Cerebellum (tissue), 4 donors: ENCODE measurements at places on chromosomes 6 and 20. TPM values are rescaled to one million over a fixed set of nuclear protein-coding genes. Genes with fewer than 3 reads are reported as not detected.
A peak's percentile ranks its signal among the peaks of the same experiment; 100 is the strongest.

Gene ADTRP
- not detected for total RNA-seq

Gene PPP1R14C
- 30.2 TPM for total RNA-seq

Gene PBOV1
- not detected for total RNA-seq

Gene TFAP2D
- not detected for total RNA-seq

Gene COL20A1
- 2.7 TPM for total RNA-seq

Gene LTB
- total RNA-seq: not detected

Gene HCK
- 2.6 TPM for total RNA-seq

Gene SUMO4
- 12.2 TPM for total RNA-seq

Gene RPRD1B
- total RNA-seq: 33.8 TPM

Gene FAM209A
- total RNA-seq: not detected

Gene SCRT2
- 2.9 TPM for total RNA-seq

Gene KIF25
- total RNA-seq: 0.64 TPM

DNA sequence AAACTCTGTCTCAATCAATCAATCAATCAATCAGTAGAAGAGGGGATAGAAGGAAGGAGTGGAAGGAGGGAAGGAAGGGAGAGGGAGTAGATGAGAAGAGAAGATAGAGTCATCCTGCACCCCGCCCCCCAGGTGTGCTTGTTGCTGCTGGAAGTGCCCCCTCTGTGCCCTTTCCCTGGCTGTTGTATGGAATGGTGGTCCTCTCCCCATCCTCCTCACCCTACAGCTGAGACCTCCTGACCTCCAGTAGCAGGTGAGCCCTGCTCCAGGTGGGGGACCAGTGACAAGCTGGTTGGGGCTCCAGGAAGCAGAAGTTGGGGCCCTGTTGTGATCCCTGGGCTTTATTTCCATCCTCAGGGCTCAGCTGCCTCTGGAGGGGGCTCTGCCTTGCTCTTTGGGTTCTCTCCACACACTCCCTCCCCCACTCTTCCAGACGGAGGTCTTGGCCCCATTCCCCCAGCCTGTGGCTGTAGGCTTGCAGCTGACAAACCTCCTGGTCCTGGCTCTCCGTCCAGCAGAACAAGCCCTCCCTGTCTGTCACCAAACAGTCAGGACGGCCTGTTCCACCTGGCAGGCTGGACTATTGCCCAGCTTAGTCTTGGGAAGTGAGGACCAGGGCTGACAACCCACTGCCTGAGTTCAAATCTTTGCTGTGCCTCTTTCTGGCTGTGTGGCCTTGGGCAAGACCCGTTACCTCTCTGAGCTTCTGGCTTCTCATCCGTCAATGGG, 26.0 kb upstream of the SCRT2 start:
- peak; percentile 84 for DNase-seq

GRCh38 chr20:44958276-44958675, 1.9 kb downstream of the TOMM34 start:
- DNase-seq: no peak

- no peak for DNase-seq
Measured at GRCh38 chr6:20631549-20631924, 97.3 kb downstream of the CDKAL1 start.

GRCh38 chr20:56217829-56218228, 30.7 kb upstream of the MC3R start:
- DNase-seq: no peak

- DNase-seq: no peak
Measured at GRCh38 chr20:37257988-37258387, 3.6 kb downstream of the GHRH start.

- no peak for DNase-seq
Measured at GRCh38 chr6:72365773-72366172, 256.1 kb upstream of the KCNQ5 start.

DNA sequence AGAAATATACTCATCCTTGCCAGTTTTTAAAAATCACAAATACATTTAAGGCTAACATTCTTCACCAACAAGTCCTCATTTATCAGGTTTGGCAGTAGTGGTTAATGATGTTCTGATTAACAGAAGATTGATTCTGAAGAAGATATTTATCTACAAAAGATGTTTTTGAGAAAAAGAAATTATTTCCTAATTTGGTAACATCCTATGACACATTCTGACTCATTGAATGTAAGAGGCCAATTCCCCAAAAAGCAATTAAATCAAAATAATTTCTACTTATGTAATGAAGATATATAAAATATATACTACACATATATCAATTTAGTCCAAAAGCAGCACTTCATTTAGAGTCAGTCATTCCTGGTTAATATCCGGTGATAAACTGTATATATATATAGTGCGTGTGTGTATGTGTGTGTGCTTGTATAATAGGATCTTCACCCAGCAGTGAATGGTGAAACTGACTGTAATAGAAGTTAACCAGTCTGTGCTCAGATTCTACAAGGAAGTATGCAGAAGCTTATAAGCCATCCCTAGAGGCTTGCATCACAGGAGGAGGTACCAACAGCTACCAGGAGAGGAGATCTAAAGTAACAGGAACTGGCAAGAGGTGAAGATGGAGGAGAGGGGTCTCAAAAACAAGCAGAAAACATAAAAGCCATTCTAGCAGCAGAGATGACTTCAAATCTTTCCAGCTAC, 82.9 kb upstream of the MARCKS start:
- no peak for DNase-seq

DNA sequence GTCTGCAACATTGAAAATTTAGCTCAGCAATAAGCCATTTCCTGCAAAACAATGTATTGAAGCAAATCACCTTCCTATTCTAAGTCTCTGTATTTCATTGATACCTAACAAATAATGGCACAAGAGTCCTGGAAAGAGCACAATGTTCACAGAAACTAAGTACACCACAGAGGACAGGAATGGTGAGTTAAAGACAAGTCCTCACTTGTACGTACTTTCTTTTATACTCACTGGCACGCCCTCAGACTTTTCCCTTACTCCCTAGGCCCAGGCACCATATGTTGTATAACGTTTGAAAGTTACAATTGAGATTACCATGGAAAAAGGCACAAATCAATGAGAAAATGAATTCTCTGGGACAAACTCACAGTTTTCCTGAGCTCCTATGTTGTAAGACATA, 683.0 kb upstream of the MANEA start:
- no peak for DNase-seq

- DNase-seq: no peak
Measured at GRCh38 chr20:24452016-24452415, 17.4 kb upstream of the SYNDIG1 start.

- DNase-seq: peak; percentile 76
Measured at GRCh38 chr6:118580585-118581419, 32.7 kb downstream of the PLN start.

GRCh38 chr6:79602859-79603258, 28.3 kb upstream of the SH3BGRL2 start:
- peak; percentile 89 for DNase-seq

GRCh38 chr6:50030777-50031562, 9.2 kb upstream of the DEFB110 start:
- DNase-seq: no peak

DNA sequence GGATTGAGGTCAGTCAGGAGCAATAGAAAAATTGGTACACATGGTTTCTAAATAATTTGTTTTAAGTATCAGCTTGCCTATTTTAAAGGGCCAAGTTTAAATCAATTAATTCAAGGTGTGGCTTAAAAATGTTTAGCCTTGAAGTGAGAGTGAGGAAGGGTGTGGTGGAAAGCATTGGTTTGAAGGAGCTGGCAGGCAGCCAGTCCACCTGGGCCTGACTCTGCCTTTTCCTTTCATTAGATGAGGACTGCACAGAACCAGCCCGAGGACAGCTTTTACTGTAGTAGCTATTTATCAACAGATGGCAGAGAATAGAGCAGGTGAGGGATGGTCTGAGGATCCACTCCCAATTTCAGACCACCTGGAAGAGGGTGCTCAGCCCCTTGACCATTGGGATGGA, 42.4 kb downstream of the DHX35 start:
- DNase-seq: no peak

DNA sequence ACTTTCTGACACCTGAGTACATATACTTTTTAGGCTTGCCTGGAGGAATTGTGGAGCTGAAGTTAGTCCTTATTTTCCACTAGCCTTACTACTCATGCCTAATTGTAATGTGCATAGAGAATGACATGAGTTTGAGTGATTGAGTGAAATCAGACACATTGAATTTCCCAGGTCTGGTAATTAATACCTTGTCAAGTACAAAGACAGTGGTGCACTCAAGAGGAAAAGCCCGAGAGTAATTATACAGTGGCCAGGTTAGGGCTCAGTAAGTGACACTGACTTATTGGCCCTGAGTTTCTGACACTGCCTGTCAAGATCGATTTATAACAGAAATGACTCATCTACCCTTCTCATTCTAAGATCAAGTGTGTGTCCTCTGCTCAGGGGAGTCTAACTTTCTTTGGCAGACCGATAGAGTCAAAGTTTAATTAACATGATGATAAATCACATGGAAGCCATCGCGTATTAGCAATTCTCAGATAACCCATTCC, 288.3 kb downstream of the TPBG start:
- DNase-seq: no peak

DNA sequence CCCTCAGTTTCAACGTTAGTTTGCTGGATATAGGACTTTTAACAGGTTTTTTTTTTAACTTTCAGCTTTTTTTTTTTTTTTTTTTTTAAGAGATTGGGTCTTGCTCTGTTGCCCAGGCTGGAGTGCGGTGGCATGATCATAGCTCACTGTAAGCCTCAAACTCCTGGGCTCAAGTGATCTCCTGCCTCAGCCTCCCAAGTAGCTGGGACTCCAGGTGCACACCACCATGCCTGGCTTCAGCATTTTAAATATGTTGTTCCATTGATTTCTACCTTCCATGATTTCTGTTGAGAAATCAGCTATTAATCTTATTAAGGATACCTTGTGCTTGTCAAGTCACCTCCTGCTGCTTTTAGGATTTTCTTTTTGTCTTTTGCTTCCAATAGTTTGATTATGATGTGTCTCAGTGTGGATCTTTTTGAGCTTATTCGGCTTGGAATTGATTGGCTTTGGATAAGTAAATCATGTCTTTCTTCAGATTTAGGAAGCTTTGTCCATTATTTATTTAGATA, 52.0 kb downstream of the CDYL start:
- DNase-seq: no peak

- DNase-seq: no peak
Measured at GRCh38 chr6:2665146-2666070, 85.3 kb downstream of the MYLK4 start.

- DNase-seq: no peak
Measured at GRCh38 chr20:50645253-50646068, 45.9 kb downstream of the RIPOR3 start.

- DNase-seq: no peak
Measured at GRCh38 chr6:16929809-16930208, 168.5 kb upstream of the ATXN1 start.

DNA sequence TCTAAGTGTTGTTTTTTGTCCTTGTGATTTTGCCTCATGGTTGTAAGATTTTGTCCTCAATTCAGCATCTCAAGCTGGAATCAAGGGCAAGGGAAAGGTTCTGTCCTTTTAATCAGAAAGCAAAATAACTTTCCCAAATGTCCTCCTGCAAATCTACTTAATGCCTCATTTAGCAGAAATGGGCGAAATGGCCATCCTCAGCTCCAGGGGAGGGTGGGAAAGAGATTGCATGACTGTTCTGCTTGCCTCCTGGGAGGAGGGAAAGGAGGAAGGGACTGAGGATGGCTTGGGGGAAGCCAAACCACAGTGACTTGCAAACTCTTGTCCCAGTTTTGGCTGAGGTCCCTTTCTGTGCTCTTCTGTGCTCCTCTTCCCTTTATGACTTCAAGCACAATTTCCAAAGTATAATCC, 43.4 kb downstream of the TNFAIP3 start:
- DNase-seq: no peak

- DNase-seq: no peak
Measured at GRCh38 chr6:133243723-133244305, 2.7 kb downstream of the EYA4 start.

- no peak for DNase-seq
Measured at GRCh38 chr6:136527831-136528230, 22.4 kb downstream of the MAP7 start.

GRCh38 chr20:47810721-47811347, 25.6 kb upstream of the SULF2 start:
- no peak for DNase-seq

DNA sequence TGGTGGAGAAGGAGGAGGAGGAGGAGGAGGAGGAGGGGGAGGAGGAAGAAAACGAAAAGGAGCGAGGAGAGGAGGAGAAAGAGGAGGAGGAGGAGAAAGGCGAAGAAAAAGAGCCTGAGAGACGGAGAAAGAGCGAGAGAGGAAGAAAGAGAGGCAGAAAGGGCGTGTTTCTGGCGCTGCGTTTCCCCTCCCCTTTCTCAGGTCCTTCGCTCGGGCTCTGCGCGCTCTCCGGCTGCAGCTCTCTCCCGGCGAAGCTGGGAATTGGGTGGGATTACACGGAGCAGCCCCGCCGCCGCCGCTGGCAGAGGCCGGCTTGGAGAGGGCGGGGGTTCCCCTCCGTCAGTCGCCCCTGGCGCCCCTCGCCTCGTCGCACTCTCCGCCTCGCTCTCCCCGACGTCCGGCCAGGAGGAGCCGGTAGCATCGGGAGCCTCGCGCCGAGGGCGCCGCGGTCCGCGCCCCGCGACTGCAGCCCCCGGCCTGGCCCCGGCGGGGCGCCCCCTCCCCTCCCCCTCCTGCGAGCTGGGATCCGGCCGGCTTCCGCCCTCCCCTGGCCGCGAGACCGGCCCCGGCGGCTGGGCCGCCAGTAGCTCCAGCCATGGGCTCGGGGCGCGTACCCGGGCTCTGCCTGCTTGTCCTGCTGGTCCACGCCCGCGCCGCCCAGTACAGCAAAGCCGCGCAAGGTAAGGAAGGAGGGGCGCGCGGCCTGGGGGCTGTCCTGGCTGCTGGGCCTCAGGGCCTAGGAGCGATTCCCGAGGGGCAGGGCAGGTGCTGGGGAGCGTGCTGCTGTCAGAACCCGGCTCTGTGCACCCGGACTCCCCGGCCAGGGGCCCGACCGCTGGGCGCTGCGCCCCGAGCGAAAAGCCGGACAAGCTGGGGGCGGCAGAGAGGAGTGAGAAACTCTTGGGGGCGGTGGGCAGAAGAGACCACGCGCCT, at the start of gene SCUBE3:
Gene SCUBE3, plus strand, starts transcription at position 133 of the 933 bp plus-strand sequence. Its CDS starts 463 bp downstream, at position 596.
- peak; percentile 16 for DNase-seq

- no peak for DNase-seq
Measured at GRCh38 chr20:53276143-53276542, 304.0 kb downstream of the TSHZ2 start.

DNA sequence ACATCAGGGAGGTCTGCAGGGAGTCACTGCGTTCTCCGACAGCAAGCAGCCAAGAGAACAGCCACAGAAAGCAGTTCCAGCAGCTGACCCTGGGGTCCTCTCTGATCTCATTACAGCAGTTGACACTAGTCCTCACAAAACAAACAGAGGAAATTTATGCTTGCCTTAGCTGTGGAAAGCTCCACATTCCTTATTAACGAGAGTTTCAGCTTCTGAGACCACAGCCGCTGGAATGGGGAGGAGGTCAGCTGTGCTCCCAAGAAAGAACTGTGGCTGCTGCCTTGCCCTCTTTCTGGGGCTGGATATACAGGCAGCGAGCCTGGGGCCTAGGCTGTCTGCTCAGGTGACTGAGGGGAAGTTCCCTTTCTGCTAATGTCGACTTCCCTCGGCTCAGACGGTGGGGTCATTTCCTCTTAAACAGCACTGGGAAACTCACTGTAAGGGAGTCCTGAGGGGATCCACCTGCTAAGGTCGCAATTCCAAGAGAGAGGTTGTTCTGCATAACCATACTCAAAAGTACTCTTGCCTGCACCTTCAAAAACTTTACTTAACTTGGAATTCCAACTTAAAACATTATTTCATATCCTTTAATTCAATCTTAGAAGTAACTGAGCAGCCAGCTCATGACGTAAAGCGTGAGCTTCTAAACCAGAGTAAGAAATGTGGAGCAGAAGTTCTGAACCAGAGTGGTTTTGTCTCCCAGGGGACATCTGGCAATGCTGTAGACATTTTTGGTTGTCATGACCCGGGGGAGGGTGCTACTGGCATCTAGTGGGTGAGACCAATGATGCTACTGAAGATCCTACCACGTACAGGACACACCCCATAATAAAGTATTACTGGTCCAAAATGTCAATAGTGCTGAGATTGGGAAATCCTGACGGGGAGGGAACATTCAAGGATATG, 80.3 kb downstream of the BACH2 start:
- no peak for DNase-seq
